ENCODE measurements at places on chromosomes 13 and 19.
A peak's percentile ranks its signal among the peaks of the same experiment; 100 is the strongest.

GRCh38 chr13:37068962-37069361, 9.5 kb upstream of the SUPT20H start:
- DNase-seq, result peak; percentile 21

GRCh38 chr19:2811735-2812413, 7.8 kb upstream of the ZNF554 start:
- peak; percentile 29 for DNase-seq

DNA sequence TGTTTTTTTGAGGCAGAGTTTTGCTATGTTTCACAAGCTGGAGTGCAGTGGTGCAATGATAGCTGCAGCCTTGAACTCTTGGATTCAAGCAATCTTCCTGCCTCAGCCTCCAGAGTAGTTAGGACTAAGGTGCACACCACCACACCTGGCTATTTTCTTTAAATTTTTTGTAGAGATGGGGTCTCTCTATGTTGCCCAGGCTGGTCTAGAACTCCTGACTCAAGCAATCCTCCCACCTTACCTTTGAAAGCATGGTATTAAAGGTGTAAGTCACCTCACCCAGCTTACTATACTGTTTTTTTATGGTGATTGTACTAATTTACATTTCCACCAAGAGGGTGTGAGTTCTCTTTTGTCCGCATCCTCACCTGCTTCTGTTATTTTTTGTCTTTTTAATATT, 110.0 kb downstream of the FREM2 start:
- DNase-seq, result no peak

DNA sequence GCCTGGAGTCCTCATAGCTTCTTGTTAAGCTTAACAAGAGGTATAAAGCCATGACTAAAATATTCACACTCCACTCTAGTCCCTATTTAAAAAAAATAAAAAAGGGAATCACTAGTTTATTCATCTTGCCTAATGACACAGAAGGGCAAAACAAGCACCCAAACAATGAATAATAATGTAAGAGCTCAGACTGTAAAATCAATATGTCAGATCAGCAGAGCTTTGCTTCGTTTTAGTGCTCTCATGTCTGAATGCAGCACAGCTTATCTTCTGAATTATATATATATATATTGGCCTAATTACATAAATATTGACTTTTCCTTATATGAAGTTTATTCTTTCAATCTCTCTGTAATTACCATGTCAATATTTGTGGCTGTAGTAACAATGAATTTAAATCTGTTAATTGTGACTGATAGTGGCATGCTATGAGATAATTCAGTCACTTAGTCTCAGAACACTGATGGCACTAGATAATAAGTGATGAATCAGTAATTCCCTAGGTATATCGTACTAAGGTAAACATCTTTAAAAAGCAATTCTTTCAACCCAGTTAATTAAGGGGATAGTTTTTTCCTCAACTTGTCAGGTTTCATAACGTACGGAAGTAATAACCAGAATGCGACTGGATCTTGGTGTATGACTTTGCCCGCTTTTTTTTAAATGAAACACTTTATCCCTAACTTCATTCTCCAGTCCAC, 361.9 kb upstream of the GPC6 start:
- DNase-seq, result no peak

DNA sequence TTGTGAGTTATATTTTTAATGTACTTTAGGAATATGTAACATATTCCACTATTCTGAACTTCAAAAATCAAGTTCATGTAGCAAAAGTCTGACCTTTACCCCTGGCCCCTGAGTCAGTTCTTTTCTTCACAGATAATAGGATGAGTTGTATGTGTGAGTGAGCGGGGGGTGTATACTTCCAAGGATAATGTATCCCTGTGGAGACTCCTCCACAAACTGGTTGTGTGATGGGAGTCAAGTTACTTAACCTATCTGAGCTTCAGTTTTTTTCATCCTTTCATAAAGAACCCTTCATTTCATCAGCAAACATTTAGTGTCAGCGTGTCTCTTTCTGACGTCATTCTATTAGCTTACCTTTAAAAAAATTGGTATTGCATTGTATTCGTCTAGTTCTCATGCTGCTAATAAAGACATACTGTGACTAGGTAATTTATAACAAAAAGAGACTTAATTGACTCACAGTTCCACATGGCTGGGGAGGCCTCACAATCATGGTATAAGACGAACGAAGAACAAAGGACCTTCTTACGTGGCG, 288.1 kb upstream of the GPC6 start:
- no peak for DNase-seq

GRCh38 chr19:28289295-28290063, 923.5 kb downstream of the UQCRFS1 start:
- DNase-seq, result peak; percentile 18

GRCh38 chr13:67372868-67373464, 142.8 kb upstream of the PCDH9 start:
- DNase-seq, result no peak

DNA sequence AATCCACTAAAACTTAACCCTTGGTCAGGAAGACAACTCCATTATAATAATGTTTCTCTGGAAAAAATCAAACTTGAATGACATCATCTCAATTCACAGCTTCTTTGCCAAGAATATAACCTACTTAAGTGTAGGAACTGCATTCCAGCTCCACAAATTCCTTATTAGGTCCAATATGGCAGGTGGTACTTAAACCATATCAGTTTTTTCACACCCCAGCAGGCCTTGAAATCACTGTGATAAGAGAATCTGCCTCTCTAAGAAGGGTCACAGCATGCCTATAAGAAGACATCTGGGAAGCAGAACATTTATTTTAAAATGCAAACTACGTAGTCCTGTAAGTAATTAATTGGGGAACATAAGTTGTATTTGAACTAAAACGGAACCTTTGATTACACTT, 687.8 kb downstream of the DIAPH3 start:
- no peak for DNase-seq

GRCh38 chr19:53982001-53982451, 9.4 kb upstream of the CACNG6 start:
- DNase-seq, result peak; percentile 64

- DNase-seq, result peak; percentile 92
These were observed 131.3 kb downstream of the STK24 start for GRCh38 chr13:98445340-98446233.

- DNase-seq, result peak; percentile 85
These were observed 1.0 kb downstream of the REX1BD start for GRCh38 chr19:18589380-18590272.

- DNase-seq, result no peak
These were observed 68.4 kb upstream of the TM9SF2 start for GRCh38 chr13:99432609-99433542.

- no peak for DNase-seq
These were observed 933.9 kb upstream of the MIR17HG start for GRCh38 chr13:90413548-90413947.

- DNase-seq, result no peak
These were observed 951.6 kb upstream of the MIR17HG start for GRCh38 chr13:90395846-90396245.

GRCh38 chr13:73622381-73622780, 511.8 kb downstream of the KLF12 start:
- no peak for DNase-seq

DNA sequence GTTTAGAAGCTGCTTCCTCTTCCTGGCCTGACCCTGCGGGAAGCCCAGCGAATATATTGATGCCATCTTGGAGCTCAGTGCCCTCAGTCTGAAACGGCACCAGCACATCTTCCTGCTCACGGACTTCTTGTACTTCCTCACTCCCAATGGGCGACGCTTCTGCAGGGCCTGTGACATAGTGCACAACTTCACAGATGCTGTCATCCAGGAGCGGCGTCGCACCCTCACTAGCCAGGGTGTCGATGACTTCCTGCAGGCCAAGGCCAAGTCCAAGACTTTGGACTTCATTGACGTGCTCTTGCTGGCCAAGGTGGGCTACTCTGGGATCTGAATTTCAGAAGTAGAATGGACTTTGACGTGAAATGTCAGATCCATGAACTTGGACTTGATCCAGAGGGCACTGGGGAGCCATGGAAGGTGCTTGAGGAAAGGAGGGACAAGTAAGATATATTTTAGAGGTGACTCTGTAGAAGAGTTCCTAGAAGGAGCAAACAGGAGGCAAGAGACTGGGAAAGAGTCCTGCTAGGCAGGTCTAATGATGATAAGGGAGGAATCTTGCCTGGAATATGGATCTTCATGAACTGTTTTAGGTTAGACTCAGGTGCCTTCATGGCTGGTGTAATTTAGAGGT, 38.4 kb upstream of the CYP4F8 start:
- DNase-seq, result no peak

- peak; percentile 96 for DNase-seq
These were observed at the start of gene BABAM1 for GRCh38 chr19:17266975-17267788. BABAM1 (plus strand) TSS chr19:17267443; CDS start chr19:17268807, 1,364 bp downstream.

DNA sequence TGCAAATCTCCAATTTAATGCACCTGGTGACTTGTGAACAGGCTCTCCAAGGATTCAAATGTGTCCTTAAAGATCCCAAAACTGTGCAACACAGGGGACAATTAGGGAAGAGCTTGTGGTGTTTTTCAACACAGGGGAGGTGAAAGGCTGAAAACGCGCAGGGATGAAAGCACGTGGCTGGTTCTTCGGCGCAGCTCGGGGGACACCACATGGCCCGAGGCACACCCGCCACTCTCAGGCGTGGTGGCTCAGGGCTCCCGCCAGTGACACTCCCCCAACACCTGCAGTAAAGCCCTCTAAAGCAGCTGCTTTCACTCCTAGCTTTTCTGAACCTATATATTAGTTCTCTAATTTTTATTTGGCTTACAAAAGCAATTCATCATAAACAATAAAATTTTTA, 91.9 kb downstream of the SPACA7 start:
- no peak for DNase-seq

DNA sequence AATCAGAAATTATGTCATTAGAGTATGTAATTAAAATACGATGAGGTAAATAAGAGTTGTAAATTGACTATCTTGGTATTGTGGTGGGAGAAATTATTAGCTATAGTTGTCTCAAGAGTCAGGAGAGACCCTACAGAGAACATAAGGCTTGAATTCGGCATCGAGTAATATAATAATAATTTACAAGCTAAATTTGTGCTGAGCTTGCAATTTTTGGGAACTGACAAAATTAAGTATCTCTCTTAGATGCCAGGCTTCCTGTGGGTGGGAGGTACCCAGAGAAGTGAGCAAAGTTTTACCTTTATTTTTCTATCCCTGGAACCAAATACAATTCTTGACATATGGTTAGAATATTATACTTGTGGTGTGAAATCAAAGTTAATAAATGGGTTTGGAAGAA, 1637.0 kb downstream of the EFNB2 start:
- no peak for DNase-seq

GRCh38 chr19:33888665-33889064, 92.0 kb downstream of the KCTD15 start:
- no peak for DNase-seq

DNA sequence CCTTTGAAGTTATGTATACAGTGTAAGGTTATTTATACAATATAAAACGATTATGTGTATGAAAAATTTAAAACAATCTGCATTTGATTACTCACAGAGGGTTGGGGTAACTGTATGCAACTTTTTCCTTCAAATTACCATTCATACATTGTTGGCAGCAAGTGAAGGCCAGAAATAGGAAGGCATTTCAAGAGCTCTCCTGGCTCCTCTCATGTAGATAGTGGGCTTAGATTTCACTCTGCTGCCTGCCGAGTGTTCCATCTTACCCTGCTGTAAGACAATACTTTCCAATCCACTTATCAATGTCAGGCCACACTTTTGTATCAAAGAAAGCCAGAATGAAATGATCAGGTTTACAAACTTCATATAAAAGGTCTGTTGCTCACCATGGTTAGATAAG, 245.2 kb downstream of the DNAJC15 start:
- DNase-seq, result no peak

DNA sequence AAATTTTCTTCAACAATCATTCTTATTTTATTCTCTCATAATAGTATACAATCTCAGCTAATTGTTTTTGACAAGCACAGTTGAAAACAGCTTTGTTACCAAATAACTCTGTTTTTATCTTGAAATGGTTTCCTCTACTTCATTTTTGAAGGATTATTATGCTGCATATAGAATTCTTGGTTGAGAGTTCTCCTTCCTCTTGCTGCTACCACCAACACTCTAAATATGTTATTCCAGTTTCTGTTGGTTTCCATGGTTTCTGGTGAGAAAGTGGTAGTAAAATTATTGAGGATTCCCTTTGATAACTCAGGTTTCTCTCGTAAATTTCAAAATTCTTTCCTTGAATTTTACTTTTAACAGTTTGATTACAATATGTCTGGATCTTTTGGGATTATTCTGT, 1725.9 kb downstream of the PCDH9 start:
- no peak for DNase-seq

DNA sequence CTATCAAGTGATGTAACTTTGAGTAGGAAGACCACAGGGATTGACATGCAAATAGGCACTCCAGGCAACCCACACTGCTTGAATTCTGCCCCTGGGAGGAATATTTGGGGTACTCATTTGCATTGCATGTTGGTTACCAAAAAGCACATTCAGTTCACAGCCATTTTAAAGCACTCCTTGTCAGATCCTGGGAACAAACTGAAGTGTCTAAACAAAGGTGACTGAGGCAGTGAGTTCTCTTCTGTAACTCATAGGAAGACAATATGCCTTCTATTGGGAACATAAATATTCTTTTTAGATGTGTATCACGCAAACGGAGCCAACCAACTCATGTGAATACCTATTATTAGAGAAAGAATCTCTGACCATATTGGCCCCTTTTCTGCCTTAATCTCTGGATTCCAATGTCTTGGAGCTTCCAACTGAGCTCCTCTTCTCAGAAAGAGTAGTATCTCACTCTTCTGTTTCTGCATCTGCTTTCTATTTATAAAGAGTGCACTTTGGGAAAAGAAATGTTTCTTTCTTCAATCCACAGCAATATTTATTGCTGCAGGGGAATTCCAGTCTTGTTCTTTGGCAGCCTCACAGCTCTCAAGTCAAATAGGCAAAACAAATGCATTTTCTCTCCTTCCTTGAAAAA, 125.7 kb upstream of the NBEA start:
- no peak for DNase-seq

GRCh38 chr13:110018009-110018408, 231.6 kb upstream of the IRS2 start:
- DNase-seq, result no peak

DNA sequence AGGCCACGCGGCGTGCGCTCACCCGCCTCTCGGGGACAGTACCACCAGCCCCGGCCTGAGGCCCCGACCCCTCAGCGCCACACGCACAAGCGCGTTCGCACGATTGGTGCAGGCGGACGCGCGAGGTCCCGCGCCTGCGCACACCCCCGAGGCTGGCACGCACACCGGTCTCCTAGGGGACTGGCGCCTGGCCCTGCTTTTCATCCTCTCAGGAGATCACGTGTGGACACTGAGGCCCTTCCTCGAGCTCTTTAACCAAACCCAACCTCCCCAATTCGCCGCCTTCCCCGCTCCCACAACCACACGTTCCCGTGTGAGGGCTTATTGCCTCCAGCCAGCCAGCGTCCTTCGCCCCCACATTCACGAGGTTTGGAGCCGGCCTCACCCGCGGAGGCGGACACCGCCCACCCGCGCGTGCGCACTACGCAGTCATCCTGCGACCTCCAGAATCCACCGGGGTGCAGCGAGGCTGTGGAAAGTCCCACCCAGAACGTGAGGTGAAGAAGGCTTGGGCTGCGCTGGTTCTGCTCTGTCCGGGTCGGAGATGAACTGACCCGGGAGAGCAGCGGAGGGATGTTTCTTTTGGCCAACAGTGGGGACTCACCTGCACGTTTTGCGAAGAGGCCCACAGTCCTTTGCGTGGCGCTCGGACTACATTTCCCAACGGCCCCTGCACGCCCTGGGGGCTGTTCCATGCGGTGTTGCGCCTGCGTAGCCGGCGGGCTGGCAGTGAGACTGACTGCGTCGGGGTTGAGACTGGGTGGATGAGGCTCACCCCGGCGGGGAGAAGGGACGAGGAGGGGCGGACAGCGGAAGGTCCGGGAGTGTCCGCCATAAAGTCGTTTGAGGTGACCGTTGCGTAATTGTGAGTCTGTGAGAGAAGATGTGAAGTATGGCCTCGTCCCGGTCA, 539 bp upstream of the ZNF667 start:
- DNase-seq, result peak; percentile 98

Data from SK-N-SH (cell line).